RCC 7860 (cell line): ENCODE measurements at places on chromosomes 6 and 20.

GRCh38 chr20:5859608-5860007 lies 90.7 kb downstream of the TRMT6 start:
- DNase-seq: no peak

DNA sequence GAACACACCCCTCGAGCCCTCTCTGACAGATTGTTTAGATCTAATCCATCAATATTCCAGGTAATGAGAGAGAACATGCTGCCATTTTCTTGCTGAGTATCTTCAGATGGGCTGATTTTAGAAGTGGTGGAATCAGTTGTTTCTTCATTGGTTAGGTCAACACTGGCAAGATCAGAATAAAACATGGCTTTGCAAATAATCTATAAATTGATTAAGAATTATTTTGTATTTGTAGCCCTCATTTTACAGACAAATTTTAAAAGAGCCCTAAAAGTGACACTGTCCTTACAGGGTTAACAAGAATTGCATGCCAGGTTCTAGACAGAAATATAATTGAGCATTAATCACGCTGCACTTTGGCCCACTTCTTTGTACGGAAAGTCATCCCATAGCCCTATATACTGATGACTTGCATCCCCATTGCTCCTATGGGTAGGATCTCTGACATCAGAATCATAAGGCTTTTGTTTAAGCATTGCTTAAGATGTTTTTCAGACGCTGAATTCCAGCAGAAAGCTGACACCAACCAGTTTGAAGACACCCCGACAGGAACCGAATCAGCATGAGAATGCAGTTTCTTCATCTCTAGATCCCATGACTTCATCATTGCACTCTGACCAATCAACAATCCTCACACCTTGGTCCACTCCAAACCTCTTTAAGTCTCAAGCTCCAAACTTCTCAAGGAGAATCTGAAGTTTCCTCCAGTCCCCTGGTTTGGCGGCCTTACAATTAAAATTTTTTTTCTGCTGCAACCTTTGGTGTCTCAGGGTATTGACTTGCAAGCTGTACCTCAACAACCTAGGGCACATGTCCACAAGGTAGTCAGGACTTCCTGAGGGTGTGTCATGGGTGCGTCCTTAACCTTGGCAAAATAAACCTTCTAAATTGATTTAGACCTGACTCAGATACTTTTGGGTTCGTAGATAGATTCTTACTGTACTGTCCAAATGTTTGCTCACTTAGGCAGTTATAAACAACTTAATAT lies 7.8 kb downstream of the TDP2 start:
- DNase-seq: no peak

DNA sequence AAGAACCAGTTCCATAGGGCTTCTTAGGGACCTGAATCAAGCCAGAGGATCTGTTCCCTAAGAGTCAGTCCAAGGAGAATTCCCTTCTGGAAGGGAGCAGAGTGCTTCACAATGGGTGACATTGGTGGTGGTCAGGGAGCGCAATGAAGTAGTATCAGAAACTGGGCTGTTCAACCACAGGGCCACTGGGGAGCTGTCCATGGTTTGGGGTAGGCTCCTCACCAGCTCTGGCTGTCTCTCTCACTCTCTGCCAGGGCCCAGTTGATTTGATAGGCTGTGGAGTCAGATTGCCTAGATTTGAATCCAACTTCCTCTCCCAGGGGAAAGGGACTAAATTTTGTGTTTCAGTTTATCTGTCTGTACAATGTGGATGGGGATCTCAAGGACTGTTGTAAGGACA lies 36.7 kb upstream of the CHD6 start:
- no peak for DNase-seq

GRCh38 chr20:58136149-58136484 lies 92.3 kb downstream of the ANKRD60 start:
- DNase-seq: no peak
